CD4-positive, alpha-beta T cell treated with Interleukin-1 beta for 1 hour (primary cell): ENCODE measurements at places on chromosomes 7 and 10.

- DNase-seq: no peak
These were observed 70.6 kb downstream of the CTTNBP2 start for GRCh38 chr7:117802660-117803059.

- peak; percentile 55 for DNase-seq
These were observed 25.2 kb downstream of the OGDH start for GRCh38 chr7:44631458-44632115.

- DNase-seq: no peak
These were observed 224.1 kb upstream of the FAM3C start for GRCh38 chr7:121620206-121620605.

DNA sequence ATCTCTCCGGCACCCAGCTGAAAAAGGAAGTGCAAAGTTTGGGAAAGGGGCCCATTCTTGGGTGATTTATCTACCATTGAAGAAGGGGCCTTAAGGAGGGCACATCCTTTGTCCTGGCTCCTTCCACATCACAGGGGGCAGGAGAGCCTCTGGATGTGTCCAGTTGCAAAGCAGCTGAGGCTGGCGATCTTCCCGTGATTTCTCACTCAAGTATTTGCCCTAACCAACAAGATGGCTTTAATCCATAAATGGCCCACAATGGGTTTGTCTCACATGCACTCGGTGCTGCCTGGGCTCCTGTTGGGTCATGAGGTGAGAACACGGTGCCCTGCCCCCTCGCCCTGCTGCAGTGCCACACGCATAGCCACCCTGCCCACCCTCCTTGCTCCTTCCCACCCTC lies 14.2 kb upstream of the FRMPD2 start:
- no peak for DNase-seq

GRCh38 chr10:104707602-104708459 lies 66.7 kb downstream of the SORCS3 start:
- DNase-seq: no peak

DNA sequence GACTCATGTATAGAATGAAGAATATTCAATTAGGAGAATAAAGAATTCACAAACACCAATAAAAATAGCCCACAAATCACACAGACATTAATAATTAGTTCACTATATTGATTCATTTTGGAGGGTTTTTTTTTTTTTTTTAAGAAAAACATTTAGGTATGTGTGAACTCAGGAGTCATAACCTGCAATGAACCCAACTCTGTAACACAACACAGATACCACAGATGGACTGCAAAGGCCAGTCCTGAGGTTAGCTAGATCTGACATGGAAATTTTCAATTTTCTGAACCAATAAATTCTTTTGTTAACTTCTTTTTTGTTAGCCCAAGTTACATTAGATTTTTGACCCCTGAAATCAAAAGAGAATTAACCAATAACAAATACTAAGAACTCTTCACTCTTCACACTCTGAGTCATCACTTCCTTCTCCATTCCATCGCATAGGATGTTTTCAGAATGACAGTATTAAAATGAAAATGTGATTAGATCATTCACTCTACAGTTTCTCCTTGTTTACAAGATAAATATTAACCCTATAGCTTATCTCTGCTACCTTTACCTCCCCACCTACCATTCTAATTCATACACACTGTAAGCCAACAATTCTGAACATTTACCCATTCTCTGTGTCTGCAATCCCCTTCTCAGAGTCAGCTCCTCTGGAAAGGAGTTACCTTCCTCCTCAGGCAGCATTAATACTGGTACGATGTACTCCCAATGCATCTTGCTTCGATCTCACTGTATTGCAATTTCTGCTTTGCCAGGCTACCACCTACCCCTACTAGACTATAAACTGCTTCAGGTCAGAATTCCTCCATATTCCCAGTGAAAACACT lies 141.5 kb downstream of the LRRN3 start:
- DNase-seq: no peak

GRCh38 chr10:45034301-45034700 lies 33.6 kb downstream of the ZNF22 start:
- no peak for DNase-seq

- no peak for DNase-seq
These were observed 58.2 kb downstream of the LANCL2 start for GRCh38 chr7:55423277-55423711.

GRCh38 chr10:78416031-78417011 lies 382.7 kb downstream of the RPS24 start:
- DNase-seq: no peak

GRCh38 chr10:123551259-123551658 lies 114.9 kb upstream of the GPR26 start:
- no peak for DNase-seq

DNA sequence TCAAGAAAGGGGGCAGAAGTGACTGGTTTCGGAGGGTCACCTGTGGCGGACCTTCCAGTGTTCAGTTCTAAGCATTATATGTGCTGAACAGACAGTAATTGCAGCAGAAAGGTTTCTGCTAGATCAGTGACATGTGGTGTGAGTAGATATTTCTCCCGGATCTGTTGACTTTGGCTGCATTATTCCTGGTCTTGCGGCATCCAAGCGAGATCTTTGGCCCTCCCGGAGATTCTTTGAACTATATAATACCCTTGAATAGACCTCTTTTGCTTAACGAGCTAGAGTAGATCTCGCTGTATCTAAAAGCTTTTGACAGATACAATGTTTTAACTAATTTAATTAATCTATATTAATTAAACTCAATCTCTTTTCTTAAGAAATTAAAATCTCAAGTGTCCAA lies 99.8 kb downstream of the PTN start:
- no peak for DNase-seq

GRCh38 chr10:117746541-117747448 lies 204.2 kb downstream of the EMX2 start:
- DNase-seq: no peak

DNA sequence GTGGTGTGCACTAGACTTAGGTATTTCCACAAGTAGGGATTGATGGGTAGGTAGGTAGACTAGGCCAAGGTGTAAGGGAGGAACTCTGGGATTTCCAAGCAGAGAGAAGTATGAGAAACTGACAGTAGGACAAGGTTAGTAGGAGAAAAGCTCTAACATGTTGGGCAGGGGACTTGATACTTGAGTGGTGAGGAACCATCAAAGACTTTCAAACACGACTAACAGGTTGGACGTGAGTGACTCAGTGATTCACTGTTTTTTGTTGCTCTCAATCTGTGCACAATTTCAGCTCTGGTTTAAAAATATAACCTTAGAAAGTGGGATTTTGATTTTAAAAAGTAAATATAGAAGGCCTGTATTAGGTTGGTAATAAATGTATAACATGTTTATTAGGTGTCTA lies 44.4 kb downstream of the KLHDC10 start:
- no peak for DNase-seq

DNA sequence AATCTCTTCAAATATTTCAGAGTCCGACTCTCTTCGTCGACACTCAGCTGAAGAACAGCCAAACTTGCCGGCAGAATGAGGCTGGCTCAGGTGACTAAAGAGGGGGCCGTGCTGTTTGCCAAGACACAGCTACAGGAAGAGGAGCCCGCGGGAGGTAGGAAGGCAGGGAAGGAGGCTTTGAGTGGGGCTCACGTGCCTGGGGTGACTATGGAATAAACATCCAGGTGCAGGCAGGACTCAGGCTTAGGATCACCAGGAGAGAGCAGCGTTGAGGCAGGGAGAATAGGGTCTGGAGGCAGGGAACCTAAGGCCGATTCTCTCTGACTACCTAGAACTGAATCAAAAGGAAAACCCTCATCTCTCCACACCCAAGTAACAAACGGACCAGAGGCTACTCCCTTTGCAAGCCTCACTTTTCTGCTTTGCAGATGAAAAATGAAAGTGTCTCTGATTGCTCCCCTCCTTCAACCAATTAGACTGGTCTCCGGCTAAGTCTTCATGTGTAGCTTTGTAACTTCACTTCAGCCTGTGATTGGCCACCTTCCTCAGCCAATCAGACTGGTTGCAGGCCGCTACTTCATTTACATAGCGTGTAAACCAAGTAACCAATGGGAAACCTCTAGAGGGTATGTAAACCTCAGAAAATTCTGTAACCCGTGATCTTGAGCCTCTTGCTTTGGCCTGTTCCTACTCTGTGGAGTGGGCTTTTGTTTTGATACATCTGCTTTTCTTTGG lies 19.7 kb upstream of the BNIP3 start:
- DNase-seq: peak; percentile 42

GRCh38 chr10:80523773-80524172 lies 13.9 kb upstream of the SH2D4B start:
- DNase-seq: no peak

DNA sequence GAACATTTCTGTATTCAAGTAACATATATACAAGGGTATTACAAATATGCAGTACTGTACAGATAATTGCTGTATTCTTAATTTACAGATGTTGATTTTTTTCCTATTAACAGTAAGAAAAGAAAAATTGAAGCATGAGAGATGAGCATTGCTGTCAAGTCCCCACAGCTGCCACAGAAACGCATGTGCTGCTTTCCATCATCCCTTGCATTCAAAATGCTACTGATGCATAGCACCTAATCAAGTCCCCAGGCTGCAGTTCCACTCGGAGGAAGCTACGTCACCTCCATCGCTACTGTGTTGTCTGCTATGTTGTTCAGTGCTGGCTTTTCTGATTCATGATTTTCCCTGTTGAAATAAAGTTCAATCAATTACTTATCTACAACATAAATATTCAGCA lies 78.2 kb downstream of the EPC1 start:
- DNase-seq: no peak

DNA sequence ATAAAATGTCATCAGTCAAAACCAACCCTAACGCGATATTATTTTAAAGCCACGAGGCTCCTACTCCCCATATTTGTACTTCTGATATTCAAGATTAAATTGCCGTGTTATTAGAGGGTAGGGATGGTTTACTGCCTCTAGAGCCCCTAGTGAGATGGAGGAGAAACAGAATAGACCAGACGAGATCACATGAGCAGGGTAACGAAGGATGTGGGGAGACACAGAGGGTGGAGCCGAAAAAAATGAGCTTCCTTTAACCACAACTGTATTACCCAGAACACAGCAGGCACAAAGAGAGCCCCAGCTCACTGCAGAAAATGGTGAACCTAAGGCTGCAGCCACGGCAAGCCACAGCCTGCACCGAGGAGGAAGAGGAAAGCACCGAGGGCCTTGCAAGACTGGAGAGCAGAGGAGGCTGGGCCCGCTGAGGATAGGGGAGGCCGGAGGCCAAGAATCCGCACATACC lies 14.3 kb downstream of the ZC3HAV1 start:
- DNase-seq: peak; percentile 86

- peak; percentile 42 for DNase-seq
These were observed 150.4 kb upstream of the PRPS1L1 start for GRCh38 chr7:18177815-18178660.

DNA sequence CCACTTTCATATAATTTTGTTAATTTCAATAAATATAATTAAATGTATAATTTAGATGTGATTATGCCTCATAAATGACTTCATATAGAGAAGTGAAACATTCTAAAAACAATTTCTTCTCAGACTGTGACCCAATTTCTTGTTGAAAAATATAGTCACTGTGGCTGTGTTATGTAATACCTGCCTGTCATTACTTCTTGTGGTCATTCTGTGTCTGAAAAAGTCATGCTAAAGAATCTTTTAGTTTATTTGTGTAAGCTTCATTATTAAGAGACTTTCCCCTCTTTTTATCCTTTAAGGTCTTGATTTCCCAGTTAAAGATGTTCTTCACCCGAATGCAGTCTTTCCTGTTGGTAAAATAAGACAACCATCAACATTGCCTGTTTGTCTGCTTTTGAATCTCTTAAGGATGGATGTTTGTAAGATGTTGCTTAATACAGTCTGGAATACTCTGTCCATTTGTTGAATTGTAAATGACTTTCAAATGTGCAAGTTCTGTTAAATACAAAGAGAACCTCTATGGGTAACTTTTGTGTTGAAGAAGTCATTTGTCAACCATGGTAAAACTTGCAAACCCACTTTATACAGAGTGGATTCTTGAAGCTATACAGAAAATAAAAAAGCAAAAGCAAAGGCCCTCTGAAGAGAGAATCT lies 16.0 kb downstream of the KAT6B start:
- DNase-seq: no peak

DNA sequence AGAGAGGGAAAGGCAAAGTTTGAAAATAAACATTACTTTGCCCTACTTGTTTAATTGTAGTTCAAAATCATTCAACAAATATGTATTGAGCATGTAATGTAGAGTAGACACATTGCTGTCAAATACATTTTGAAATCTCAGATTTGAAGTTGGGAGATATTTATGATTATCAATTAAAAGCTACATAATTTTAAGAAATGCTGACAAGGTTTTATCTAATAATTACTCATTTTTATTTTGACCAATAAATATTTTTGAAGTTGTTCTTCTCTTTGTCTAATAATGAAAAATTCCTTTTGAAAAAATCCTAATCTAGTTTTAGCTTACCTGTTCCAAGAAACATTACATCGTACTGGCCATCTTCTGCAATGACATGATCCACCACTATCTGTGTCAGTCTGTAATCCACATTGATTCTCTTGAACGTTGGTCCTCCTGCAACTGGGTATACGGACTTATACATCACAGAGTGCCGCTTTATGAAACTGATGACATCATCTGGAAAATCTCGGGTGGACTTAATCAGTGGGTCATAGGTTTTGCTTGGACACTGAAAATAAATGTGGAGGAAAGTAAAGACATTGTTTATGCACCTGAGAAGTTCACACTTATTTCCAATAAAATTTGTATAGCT lies 164.7 kb downstream of the SEMA3D start:
- DNase-seq: no peak

- no peak for DNase-seq
These were observed 155.6 kb downstream of the ANLN start for GRCh38 chr7:36545291-36545690.

DNA sequence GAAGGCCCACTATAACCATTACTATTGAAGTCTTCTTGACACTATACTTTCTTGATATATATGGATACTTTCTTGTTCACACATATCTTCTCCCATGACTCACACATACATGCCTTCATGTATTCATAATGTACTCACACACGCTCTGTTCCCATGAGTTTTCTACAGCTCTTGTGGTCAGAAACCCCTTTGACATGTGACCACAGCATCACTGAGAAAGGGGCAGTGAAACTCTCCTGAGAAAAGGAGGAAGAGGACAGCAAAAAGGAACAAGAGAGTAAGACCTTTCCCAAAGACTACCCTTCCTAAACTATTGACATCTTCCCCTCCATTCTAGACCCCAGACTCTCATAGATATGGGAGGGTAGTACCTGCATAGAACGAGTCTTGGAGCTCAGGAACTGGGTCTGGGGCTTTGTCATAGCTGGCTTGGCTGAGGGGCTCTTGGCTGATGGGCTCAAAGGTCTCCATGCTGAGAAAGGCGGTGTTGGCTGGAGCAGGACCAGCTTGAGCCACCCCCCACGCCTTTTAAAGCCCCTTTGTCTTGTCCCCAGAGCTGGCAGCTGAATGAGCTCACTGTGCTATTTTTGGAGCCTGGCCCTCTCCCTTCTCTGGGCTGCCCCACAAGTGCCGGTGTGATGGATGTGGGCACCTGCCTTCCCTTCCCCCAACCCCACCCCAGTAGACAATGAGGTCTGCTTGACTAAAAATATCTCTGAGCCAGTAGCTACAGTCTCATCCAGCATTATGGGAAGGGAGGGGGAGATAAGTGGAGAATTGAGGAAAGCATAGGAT lies 5.1 kb downstream of the SYNPO2L start:
- no peak for DNase-seq

- DNase-seq: no peak
These were observed 18.7 kb upstream of the INMT start for GRCh38 chr7:30733216-30733615.

GRCh38 chr10:88934900-88935672 lies 17.5 kb downstream of the ACTA2 start:
- peak; percentile 82 for DNase-seq
